Sciatic nerve (tissue), 2 donors: ENCODE measurements at places on chromosomes 1 and 21. TPM values are rescaled to one million over a fixed set of nuclear protein-coding genes. Genes with fewer than 3 reads are reported as not detected.

DNA sequence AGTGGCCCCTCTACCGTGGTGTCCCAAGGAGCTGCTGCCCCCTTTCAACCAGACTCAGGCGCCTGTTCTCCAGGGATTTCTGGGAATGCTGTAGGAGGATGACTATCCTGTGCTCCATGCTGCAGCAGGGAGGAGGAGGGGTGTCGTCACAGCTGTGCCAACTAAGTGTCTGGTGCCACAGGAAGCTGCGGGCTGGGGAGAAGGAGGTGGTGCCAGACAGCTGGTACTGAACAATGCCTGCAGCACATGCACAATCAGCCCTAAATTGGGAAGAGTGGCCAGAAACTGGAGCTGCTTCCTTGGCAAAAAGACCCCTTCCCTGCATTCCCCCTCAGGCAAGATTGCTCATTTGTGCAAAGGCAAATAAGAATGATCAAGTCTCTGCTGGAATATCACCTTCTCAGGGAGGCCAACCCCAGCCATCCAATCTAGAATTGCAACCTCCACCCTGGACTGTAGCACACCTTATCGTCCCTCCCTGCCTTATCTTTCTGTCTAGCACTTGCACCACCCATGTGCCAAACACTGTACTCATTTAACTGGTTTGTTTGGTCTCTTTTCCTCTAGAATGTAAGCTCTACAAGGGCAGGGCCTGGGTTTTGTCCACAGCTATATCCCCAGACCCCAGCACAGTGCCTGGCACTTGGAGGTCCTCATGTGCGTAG, 33.3 kb downstream of the LAMB3 start:
- no peak for DNase-seq

GRCh38 chr1:196459383-196459782, 148.9 kb downstream of the KCNT2 start:
- no peak for DNase-seq

- no peak for DNase-seq
Observed at GRCh38 chr1:88935522-88936222, 44.3 kb upstream of the GTF2B start.

GRCh38 chr1:155898888-155899287, 12.3 kb downstream of the RIT1 start:
- DNase-seq: no peak

DNA sequence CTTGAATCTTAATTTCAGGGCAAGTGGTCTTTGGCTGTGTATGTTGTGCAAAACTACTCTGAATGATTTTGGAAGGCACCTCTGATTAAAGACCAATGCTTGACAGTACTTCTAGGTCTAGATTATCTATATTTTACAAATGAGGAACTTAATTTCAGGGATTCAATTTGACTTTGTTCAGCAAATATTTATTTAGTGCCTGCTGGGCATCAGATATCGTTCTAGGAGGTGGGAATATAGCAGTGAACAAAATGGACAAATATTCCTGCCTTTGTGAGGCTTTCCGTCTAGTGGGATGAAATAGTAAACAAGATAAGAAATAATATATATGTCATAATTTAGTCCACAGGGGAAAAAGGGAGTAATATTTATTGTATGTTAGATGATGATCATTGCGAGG, 4.7 kb downstream of the ZNF326 start:
- no peak for DNase-seq

GRCh38 chr1:212698467-212699103, 1.1 kb downstream of the BATF3 start:
- no peak for DNase-seq

DNA sequence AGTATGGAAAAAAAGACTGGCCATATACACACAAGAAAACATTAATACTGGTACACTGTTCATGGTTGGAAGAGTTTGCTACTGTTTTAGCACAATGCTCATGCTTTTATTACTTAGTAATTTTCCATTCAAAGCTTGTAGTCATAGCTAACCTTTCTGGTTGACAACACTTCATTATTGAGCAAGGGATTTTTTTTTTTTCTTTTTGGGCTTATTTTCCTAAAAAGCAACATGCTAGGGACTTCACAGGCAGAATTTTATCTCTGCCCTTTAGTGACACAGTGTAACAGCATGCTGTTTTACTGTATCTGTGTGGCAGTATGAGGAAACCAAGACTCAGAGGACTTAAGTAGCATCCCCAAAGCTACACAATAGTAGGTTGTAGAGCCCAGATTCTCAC, 58.5 kb downstream of the FGGY start:
- no peak for DNase-seq

DNA sequence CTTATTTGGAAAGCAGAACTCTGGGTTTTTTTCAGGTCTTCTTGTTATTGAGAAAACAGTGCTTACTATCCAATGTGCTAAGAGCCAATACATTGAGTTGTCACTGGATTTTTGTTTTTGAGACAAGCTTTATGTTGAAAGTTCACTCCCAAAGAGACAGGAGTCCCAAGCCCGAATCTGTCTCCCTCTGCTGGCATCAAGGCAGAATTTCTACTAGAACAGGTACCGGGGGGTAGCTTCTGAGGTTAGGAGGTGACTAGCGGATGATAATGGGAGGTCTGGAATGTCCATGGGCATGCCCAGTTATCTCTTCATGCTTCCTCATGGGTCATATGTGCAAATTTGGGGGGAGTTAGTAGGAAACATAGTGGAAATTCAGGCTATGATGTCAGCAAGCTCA, 25.1 kb downstream of the ZNF124 start:
- no peak for DNase-seq

- peak; percentile 91 for DNase-seq
Observed at GRCh38 chr1:160400223-160400645, at the start of gene VANGL2. Gene VANGL2, plus strand, starts transcription at chr1:160400564. Its CDS starts 15,274 bp downstream, at chr1:160415838.

GRCh38 chr1:216005916-216006315, 417.3 kb downstream of the USH2A start:
- DNase-seq: no peak

DNA sequence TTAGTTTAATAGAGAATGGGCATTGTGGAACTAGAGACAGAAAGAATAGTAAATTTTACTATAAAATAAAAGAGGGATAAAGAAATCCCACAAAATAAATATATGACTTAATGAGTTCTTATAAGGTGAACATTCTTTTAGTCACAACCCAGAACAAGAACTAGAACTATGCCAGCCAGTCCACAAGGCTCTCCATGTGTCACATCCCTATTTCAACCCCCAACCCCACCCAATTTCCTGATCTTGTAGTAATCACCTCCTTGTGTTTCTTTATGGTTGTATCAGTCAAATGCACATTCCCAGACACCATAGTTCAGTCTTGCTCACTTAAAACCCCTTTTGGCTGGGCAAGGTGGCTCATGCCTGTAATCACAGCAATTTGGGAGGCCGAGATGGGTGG, 662.3 kb upstream of the CAMK1G start:
- DNase-seq: no peak

- no peak for DNase-seq
Observed at GRCh38 chr1:25559031-25559430, 15.6 kb downstream of the LDLRAP1 start.

GRCh38 chr1:64251971-64252370, 48.5 kb downstream of the UBE2U start:
- DNase-seq: no peak

- no peak for DNase-seq
Observed at GRCh38 chr1:109120356-109120755, 6.4 kb downstream of the ELAPOR1 start.

GRCh38 chr1:91727763-91728162, 158.2 kb downstream of the TGFBR3 start:
- DNase-seq: no peak

GRCh38 chr1:31373056-31373896, at the start of gene FABP3:
Gene FABP3, minus strand, starts transcription at chr1:31373076. Its CDS starts 62 bp downstream, at chr1:31373014.
- DNase-seq: peak; percentile 73

GRCh38 chr1:26148887-26149286, 10.0 kb upstream of the FAM110D start:
- no peak for DNase-seq

GRCh38 chr1:205026181-205026580, 16.8 kb upstream of the CNTN2 start:
- DNase-seq: no peak

GRCh38 chr1:226754793-226755533, 15.9 kb upstream of the ITPKB start:
- DNase-seq: no peak

DNA sequence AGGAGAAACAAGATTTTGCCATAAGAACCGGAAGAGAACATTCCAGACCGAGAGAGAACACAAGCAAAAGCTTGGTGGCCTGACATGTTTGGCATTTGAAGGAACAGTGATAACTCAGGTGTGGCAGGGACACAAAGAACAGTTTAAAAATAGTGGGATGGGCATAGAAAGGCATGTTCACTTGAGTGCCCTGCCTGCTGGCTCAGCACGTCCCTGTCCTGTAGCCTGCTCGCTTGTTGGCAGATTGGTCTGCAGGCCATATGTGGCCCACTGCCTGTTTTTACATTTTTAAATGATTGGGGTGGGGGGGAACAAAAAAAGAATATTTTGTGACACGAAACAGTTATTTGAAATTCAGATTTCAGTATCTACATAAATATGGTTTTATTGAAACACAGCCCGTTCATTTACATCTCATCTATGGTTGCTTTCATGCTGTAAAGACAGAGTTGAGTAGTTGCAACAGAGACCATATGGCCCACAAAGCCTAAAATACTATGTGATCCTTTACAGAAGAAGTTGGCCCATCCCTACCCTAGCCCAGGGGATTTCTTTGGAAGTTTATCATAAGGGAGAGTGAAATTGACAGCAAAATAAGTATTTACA, 100.7 kb downstream of the RGL1 start:
- no peak for DNase-seq

- no peak for DNase-seq
Observed at GRCh38 chr1:167929725-167930124, 6.8 kb upstream of the DCAF6 start.

DNA sequence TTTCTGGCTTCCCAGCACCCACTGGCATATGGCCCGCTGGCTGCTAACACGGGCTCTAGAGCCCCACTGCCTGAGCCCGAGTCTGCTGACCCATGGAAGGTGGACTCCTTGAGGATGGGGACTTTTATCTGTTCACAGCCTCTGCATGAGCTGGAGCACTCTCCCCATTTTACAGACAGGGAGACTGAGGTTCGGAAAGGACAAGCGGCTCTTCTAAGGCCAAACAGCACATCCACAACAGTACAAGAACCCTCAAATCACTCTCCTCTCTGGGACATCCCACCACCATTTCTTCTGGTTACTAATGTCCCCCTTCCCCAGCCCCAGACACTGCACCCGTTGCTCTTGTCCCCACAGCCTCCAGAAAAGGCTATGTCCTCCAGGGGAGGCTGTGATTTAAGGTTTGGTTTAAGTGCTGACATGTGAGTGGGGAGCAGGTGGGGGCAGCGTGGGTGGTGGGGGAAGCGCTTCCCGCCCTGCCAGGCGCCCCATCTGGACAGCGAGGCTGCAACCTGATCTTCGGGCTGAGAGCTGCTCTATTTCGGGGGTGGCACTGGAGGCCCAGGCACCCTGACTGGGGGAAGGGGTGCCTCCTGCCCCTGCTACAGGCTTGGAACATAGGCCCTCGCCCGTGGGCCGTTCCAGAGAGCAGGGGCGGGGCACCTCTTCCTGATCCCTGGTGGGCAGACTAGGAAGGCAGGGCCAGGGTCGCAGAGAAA, 104.8 kb upstream of the WNT4 start:
- DNase-seq: no peak

DNA sequence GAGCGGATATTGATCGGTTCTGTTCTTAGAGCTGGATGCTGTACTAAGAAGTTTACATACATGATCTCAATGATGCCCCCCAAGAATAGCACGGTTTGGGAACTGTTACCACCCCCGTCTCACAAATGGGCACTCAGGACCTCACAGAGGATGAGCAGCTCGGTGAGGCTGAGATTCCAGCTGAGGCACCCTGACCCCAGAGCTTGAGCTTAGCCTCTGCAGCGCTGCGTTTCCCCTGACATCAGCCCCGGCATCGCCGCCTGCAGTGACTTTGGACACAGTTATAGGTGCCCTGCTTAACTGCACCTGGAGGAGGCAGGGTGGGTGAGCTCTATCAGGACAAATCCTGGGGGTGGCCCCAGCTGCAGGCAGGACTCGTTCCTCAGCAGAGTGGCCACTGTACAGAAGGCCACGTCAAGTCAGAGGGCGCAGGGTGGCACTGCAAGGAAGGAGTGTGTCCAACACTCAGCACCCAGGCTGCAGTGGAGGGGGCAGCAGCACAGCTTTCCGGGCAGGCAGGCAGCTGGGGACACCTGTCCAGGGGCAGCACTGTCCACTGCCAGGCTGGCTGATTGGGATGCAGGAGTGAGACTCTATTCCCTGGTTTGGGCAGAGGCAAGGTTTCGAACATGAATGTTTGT, 65.8 kb upstream of the ABCG1 start:
- peak; percentile 48 for DNase-seq

The PCP4 gene
- total RNA-seq: 8.5 TPM

The OR10J1 gene
- not detected for total RNA-seq

The OR2T11 gene
- not detected for total RNA-seq

The AMY1A gene
- total RNA-seq: not detected

The LCE1A gene
- not detected for total RNA-seq

The OR2AK2 gene
- not detected for total RNA-seq

The MAGOH gene
- total RNA-seq: 31.7 TPM

The FNDC10 gene
- 2.4 TPM for total RNA-seq

The RNU1-3 gene
- total RNA-seq: 13,769 TPM

The CELA2A gene
- 0.94 TPM for total RNA-seq

The TMEM39B gene
- 16.4 TPM for total RNA-seq

The SLC44A3 gene
- 13.8 TPM for total RNA-seq

The LRRC71 gene
- total RNA-seq: 2.5 TPM

The NTPCR gene
- total RNA-seq: 31.8 TPM

The KCNJ15 gene
- 9.3 TPM for total RNA-seq

The FCRLA gene
- 0.49 TPM for total RNA-seq
